KG1 (cell line): ENCODE measurements at places on chromosomes 6 and 20.

- DNase-seq = no peak
Observed at GRCh38 chr6:37669887-37670437, 27.7 kb downstream of the MDGA1 start.

GRCh38 chr6:157853018-157853805, 30.2 kb downstream of the SNX9 start:
- no peak for DNase-seq

- no peak for DNase-seq
Observed at GRCh38 chr20:7859356-7859802, 80.9 kb downstream of the HAO1 start.

DNA sequence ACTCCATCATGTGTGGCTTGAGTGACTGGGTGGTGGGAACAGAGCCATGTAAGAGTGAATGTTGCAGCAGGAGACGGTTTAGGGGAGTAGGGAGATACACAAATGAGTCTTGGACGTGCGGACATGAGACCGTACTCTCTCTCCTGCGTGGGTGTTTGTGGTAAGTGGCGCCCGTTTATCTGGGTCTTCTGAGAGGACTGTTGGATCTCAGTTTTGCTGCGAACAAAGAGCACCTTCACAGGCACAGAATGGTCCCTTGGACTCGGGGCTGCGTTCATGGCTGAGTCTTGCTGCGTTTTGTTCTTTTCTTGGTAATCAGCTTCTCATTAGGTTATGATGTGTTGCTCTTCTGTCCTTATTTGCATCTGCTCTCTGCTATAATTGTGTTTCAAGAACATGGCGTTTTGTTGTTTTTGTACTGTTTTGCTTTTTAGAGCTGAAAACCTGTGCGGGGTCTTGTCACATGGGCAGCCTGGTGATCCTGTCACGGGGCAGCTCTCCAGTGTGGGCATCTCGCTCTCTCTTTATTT, 28.5 kb downstream of the STK35 start:
- DNase-seq = no peak

- DNase-seq = peak; percentile 6
Observed at GRCh38 chr6:52574709-52575501, 2.0 kb downstream of the TRAM2 start.

DNA sequence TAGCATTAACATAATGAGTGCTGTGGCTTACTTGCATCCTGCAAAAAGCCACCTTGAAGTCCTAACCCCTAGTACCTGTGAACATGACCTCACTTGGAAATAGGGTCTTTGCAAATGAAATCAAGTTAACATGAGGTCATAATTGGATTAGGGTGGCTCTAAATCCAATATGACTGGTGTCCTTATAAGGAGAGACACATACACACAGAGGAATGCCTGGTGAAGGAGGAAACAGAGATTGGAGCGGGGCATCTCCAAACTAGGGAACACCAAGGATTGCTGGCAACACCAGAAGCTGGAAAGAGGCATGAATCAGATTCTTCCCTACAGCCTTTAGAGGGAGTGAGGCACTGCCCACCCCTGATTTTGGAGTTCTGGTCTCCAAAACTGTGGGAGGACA, 17.6 kb upstream of the RPS6KA2 start:
- no peak for DNase-seq

DNA sequence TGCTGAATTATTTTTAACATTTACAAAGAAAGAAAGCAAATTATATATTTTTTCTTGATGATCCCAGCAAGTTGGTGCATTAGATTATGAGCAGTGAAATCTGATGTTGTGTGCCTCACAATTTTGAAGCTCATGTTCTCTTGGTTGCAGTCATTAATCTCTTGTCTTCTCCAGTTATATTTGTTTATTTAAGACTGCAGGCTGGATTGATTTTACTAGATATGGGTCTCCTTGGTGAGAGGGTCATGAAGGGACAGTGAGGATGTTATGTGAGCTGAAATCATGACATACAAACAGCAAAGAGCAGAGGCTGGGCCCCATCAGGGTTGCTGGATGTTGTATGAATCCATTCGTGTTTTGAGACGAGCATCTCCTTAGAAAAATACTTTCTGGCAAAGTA, 64.2 kb upstream of the AKIRIN2 start:
- DNase-seq = no peak

- no peak for DNase-seq
Observed at GRCh38 chr20:47761482-47762047, 23.7 kb downstream of the SULF2 start.

GRCh38 chr6:160930547-160931377, 60.8 kb upstream of the MAP3K4 start:
- peak; percentile 11 for DNase-seq

- DNase-seq = no peak
Observed at GRCh38 chr20:40589581-40589980, 99.5 kb downstream of the MAFB start.

DNA sequence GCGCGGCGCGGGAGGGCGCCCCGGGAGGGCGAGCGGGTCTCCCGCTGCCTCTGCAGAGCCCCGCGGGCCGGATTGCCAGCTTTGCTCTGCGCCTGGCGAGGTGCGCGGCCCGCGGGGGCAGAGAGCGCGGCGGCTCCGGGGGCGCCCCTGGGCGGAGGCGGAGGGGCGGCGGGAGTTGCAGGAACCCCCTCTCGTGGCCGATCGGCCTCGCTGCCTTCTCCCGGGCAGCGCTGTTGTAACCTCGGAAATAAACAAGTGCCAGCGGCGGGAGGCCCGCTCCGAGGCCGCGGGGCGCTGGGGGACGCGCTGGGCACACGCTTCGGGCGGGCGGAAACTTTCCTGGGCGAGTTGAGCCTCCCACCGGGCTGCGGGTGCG, 1.2 kb downstream of the CDH4 start:
- DNase-seq = no peak

GRCh38 chr6:131258010-131258652, 122.9 kb downstream of the AKAP7 start:
- DNase-seq = no peak

- DNase-seq = no peak
Observed at GRCh38 chr6:12297363-12298016, 7.3 kb downstream of the EDN1 start.

- no peak for DNase-seq
Observed at GRCh38 chr6:149489967-149490366, 5.2 kb upstream of the ZC3H12D start.

DNA sequence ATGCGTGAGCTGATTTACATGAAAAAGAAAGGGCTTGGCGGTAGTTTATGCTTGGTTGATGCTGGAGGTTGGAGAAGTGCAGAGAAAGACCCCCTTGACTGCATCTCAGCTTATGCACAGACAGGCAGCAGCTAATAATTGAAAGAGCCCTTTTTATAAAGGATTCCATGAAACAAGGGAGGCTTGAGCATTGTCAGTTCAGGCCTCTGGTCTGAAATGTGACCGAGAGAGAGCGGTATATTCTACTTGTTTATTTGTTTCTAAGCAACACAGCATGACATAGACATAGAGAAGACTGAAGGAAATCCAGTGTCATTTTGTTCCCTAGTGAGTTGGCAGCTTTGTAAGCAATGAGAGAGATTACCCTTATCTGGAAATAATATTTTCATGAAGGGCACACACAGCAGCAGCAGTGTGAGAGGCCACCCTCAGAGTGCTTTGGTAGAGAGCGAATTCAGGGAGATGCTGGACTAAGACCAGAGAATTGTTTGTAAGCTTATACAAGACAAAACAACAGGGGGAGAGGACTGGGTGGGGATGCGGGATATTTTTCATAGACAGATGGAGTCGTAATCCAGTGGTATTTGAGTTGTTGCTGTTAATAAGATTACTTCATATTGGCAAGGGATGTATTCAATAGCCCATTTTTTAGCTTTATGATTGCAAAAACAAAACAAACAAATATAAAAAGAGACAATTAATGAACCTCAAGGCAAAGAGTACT, 34.6 kb upstream of the LAMA2 start:
- no peak for DNase-seq

DNA sequence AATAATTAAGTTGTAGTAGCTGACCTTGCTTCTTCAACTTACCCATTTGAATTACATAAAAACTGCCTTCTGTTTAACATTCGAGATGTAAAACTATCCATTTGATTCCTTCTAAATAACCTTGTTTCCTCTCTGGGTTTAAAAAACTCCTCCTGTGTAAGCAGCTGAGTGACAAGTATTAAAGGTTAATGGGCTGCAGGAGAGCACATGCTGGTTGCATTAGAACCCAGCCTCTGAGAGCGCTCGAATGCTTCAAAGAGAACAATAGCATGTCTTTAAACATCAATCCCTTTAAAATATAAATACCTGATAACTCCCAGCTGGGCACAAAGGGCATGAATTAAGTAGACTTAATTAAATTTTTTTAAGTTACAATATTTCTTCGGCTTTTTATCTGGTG, 215.8 kb downstream of the EYA4 start:
- DNase-seq = no peak

DNA sequence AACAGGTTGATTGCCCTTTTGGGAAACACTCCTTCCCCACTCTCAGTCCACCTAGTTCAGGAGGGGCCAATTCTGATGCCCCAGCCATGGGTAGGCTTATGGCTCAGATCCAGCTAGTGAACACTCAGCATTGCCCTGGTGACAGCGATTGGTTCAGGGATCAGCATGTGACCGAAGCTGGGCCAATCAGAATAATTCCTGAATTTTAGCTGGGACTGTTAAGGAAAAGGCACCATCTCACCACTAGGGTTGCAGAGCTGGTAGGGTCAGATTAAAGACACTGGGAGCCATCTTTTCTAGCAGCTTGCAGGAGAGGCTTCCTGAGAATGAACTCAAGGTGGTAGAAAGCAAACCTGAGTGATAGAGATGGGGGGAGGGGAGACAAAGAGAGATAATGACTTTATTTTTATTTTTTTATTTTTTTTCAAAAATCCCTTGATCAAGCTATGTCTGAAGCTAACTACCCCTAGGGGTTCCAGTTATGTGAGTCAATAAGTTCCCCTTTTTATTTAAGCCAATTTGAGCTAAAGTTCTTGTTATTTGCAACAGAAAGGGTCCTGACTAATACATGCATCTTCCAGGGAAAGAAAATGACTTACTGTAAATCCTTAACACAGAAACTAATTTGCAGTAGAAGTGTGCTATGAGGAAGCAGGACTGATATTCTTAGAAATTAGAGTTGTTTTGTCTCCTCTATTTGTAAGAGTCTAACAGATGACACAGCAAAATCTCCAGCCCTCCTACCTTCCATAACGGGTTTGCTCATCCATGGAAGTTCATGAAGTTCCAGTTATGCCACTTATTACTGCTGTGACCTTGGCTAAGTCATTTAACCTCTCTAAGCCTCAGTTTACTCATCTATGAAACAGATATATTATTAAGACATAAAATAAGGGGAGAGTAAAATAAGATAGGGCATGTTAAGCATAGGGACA, 44.7 kb downstream of the EYA2 start:
- no peak for DNase-seq

GRCh38 chr6:55130806-55131324, 43.5 kb upstream of the HCRTR2 start:
- DNase-seq = no peak

DNA sequence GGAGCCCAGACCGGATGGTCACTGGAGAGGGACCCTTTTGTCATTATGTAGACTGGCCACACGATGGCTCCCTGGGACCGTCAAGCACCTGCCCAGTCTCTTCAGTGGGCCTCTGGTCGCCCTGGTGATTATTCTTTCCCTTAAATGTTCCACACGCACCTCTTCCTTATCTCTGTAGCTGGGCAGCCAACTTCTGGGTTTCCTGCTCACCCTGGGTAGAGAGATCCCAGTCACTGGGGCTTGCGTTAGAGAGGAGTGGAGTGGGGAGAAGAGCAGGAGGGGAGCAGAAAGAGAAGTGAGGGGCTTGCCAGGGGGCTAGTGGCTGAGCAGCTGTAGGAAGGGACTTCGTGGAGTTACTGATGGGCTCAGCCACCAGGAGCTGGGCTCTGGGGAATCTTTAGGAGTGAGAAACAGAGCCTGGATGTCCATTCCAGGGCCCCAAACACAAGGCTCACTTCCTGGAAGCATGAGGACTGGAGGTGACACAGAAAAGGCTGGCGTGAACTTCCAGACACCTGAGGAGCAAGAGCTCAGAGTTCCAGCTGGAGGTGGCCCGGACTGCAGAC, 150.1 kb downstream of the DHX35 start:
- DNase-seq = no peak

- no peak for DNase-seq
Observed at GRCh38 chr20:42152575-42152974, 534.4 kb upstream of the CHD6 start.

DNA sequence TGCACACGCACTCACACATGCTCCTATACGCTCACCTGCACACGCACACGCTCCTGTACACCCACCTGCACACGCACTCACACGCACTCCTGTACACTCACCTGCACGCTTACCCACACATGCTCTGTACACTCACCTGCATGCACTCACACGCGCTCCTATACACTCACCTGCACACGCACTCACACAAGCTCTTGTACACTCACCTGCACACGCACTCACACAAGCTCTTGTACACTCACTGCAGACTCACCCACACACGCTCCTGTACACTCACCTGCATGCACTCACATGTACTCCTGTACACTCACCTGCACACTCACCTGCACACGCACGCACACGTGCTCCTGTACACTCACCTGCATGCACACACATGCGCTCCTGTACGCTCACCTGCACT, 22.0 kb upstream of the TAF4 start:
- no peak for DNase-seq

DNA sequence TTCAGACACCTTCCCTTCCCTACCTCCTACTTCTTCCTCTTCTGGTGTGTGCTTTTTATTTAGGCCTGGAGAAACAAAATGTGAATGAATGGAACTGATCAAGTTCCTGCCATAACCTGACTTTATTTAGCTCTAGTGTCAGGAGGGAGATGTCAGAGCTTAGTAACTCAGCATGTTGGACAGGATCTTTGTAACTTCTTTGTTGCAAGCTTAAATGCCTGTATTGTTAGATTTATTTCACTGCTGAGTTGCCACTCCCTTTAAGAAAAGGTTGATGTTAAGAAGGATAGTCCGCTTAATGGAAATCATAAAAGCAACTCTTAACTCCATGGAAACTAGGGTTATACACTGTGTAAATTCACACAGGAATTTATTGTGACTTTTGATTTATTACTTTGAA, 2.2 kb downstream of the FAM120B start:
- DNase-seq = no peak

DNA sequence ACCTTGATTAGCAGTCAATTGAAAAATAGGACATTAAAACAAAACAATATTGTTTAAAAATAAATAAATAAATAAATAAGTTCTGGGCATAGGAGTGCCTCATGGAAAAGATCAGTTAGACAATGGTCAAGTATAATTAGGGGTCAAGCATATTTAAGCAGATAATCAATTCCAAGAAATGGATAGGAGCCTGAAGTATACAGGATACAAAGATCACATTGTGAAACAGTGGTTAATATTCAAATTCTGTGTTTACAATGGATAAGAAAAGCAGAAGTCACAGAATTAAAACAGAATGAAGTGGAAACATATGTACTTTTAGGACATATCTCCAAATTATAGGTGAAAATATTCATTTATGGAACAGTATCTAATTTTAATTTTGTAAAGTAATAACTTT, 1028.6 kb upstream of the CITED2 start:
- no peak for DNase-seq

- no peak for DNase-seq
Observed at GRCh38 chr6:108476376-108476775, 84.3 kb upstream of the FOXO3 start.

GRCh38 chr6:156283091-156283490, 494.1 kb upstream of the ARID1B start:
- no peak for DNase-seq
